H1 (cell line): ENCODE measurements at places on chromosomes 6 and 20.

GRCh38 chr6:25405442-25405841 is 126.3 kb downstream of the CARMIL1 start:
- H3K27me3 ChIP-seq, result no peaks in the 10 kb centered on the region
- no peaks in the 10 kb centered on the region for H3K36me3 ChIP-seq
- H3K27ac ChIP-seq, result no peak overlapping the region
- no peak for DNase-seq

GRCh38 chr20:62861726-62862336 is at the start of gene TCFL5:
Gene TCFL5 (minus strand): TSS chr20:62861822. CDS start chr20:62861670, 152 bp downstream.
- peak within 1 kb of the TSS; percentile 57; the same call in 1 of the 2 replicates for H3K27ac ChIP-seq
- peaks cover 7% of the 10 kb centered on the region; the same call in 1 of the 2 replicates for H3K27me3 ChIP-seq
- H3K36me3 ChIP-seq, result peaks cover 4% of the 10 kb centered on the region; the same call in 1 of the 2 replicates
- H3K4me1 ChIP-seq, result peaks cover 15% of the 10 kb centered on the region
- H3K4me3 ChIP-seq, result peak within 1 kb of the TSS; percentile 59

GRCh38 chr20:46071573-46071972 is 18.2 kb downstream of the NCOA5 start:
- H3K4me3 ChIP-seq, result no peak overlapping the region
- peaks cover 3% of the 10 kb centered on the region; the same call in 1 of the 2 replicates for H3K36me3 ChIP-seq
- peaks cover 7% of the 10 kb centered on the region; the same call in 1 of the 2 replicates for H3K4me1 ChIP-seq

DNA sequence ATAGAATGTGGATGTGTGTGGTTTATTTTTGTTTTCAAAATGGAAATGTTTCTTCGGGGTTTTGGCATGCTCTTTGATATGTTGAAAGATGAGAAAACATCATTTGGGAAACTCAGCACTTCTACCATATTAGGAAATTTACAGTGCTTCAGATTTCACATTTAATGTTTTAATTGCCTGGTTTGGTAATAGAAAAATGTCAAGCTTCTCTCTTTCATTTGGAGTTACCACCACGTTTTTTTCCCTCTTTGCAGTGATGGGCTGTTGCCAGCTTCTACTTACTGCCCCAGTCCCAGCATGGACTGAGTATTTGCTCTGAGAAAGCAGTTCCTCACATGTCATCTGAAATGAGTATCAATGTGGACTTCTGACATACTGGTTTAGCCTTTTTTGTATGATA is 267.7 kb downstream of the PRL start:
- H3K4me3 ChIP-seq, result no peak overlapping the region
- H3K36me3 ChIP-seq, result peaks cover 5% of the 10 kb centered on the region; the same call in 1 of the 2 replicates
- H3K27ac ChIP-seq, result no peak overlapping the region

DNA sequence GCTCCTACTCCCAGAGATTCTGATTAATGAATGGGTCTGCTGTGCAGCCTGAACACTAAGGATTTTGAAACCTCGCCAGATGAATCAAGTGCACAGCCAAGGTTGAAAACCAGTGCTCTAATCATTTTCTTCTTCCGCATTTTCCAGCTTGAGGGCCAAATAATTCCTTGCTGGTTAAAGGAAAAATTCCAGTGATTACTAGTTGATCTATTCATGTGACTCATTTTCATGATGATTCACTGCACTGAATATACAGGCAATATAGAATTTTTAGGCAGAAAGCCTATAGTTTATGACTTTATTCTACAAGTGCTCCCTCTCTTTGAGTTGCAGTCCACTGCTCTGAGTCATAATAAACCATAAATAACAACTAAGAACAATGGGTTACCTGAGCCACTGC is 80.6 kb upstream of the PROKR2 start:
- DNase-seq, result no peak
- no peak overlapping the region for H3K4me3 ChIP-seq
- H3K27ac ChIP-seq, result no peak overlapping the region

- peak; percentile 84 for DNase-seq
- no peak overlapping the region for H3K27ac ChIP-seq
- peaks cover 6% of the 10 kb centered on the region; the same call in 1 of the 2 replicates for H3K4me1 ChIP-seq
- peak overlapping the region; percentile 47 for H3K4me3 ChIP-seq
Measured at GRCh38 chr6:99588618-99589289, 17.9 kb upstream of the PRDM13 start.

DNA sequence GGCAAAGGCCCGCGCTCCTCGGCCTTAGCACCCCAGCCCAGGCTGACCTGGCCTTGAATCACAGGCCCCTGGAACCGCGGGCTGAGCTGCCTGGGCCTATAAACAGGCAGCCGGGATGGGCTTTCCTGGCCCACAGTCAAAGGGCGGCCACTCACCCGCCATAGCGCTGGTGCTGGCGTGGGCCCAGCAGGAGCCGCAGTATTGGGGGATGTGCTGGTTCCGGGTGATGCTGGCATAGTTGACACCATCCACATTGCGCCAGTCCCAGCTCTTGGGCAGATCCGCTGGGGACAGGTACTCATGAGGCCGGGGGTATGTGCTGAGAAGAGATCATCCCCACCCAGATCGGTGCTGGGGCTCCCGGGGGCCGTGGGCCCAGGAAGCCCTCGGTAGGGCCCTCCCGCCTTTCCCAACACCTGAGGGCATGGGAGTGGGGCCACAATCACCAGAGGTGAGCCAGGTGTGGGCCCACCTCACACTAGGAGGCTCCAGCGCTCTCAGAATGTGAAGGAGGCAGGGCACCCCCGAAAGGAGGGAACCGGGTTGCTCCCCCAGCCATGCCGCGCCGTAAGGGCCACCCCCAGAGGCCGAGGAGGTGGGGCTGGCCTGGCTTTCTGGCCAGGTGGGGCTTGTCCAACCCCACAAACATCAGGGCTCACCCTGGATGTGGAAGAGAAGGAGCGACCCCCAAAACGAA is 739 bp downstream of the CTSZ start:
- peak overlapping the region; percentile 51 for H3K4me3 ChIP-seq
- H3K27ac ChIP-seq, result no peak overlapping the region; the same call in 1 of the 2 replicates
- no peaks in the 10 kb centered on the region for H3K36me3 ChIP-seq
- H3K27me3 ChIP-seq, result peaks cover 7% of the 10 kb centered on the region; the same call in 1 of the 2 replicates

DNA sequence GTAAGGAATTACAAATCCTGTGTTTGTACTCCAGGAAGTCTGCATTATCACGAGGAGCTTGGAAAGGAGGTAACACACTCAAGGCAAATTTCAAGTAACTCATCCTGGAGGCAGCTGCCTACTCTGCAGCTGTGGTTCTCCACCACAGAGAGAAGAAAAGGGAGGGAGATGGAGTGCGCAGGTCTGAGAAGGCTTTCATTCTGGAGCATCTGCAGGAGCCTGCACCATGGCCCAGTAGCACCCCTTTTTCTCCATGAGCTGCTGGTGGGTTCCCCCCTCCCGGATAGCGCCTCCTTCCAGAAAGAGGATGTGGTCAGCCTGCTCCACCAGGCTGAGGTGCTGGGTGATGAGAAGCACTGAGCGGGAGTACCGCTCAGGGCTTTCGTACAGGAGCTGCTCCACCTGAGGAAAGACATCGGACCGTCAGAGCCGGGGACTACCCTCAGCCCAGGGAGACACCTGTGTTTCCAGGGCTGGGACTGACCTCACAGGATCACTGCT is 1.6 kb upstream of the PSMB8 start:
- no peak for DNase-seq
- H3K4me3 ChIP-seq, result no peak overlapping the region
- peaks cover 3% of the 10 kb centered on the region; the same call in 1 of the 2 replicates for H3K4me1 ChIP-seq
- no peaks in the 10 kb centered on the region; the same call in 1 of the 2 replicates for H3K36me3 ChIP-seq
- H3K27ac ChIP-seq, result no peak overlapping the region

- H3K27ac ChIP-seq, result no peak overlapping the region
- H3K4me3 ChIP-seq, result no peak overlapping the region
- DNase-seq, result no peak
Measured at GRCh38 chr6:104603108-104603745, 256.5 kb downstream of the HACE1 start.

GRCh38 chr20:60144974-60145527 is 186.8 kb downstream of the CDH26 start:
- no peaks in the 10 kb centered on the region for H3K36me3 ChIP-seq
- H3K27me3 ChIP-seq, result no peaks in the 10 kb centered on the region
- H3K4me3 ChIP-seq, result no peak overlapping the region
- no peaks in the 10 kb centered on the region for H3K4me1 ChIP-seq
- no peak for DNase-seq
- no peak overlapping the region for H3K27ac ChIP-seq

- H3K27me3 ChIP-seq, result no peaks in the 10 kb centered on the region
- DNase-seq, result no peak
- H3K4me3 ChIP-seq, result no peak overlapping the region
- H3K27ac ChIP-seq, result no peak overlapping the region
Measured at GRCh38 chr6:74646461-74646860, 559.4 kb downstream of the COL12A1 start.

DNA sequence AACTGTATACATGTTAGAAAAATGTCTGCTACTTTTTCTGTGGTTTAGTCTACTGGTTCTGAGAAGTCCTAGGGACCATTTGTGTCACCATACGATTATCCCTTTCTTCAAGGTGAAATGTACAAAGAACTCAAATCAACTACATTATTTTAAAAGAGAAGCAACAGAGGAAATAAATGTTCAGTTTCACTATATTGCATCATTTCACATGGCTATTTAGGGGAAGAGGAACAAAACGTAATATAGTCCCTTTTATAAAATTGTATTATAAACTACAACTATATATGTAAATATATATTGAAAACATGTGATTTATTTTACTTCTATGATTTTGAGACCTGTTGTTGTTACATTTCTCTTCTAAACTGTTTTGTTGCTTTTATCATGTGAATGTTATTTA is 1308.0 kb downstream of the EPHA7 start:
- H3K27ac ChIP-seq, result no peak overlapping the region
- no peaks in the 10 kb centered on the region for H3K27me3 ChIP-seq
- H3K4me3 ChIP-seq, result no peak overlapping the region
- no peak for DNase-seq

DNA sequence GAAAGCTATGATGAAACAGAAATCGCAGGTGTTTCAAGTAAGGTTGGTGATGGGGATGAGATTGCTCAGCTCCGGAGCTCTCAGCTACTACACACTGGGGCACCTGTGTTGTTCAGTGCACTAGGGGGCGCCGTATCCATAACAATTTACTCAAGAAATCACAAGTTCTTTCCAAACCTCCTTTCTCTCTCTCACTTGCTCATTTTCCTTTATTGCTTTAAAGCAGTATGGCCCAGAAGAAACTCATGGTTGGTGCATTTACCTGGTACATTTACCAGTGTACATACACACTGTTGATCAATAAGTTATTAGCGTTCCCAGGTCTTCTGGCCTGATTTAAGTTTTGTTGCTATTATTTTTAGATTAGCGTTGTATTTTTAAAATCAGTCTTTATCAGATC is 235.2 kb upstream of the TAB2 start:
- no peak overlapping the region for H3K27ac ChIP-seq
- H3K4me1 ChIP-seq, result peaks cover 3% of the 10 kb centered on the region; the same call in 1 of the 2 replicates
- H3K4me3 ChIP-seq, result no peak overlapping the region
- peak; percentile 78 for DNase-seq
- H3K27me3 ChIP-seq, result no peaks in the 10 kb centered on the region
- no peaks in the 10 kb centered on the region for H3K36me3 ChIP-seq

DNA sequence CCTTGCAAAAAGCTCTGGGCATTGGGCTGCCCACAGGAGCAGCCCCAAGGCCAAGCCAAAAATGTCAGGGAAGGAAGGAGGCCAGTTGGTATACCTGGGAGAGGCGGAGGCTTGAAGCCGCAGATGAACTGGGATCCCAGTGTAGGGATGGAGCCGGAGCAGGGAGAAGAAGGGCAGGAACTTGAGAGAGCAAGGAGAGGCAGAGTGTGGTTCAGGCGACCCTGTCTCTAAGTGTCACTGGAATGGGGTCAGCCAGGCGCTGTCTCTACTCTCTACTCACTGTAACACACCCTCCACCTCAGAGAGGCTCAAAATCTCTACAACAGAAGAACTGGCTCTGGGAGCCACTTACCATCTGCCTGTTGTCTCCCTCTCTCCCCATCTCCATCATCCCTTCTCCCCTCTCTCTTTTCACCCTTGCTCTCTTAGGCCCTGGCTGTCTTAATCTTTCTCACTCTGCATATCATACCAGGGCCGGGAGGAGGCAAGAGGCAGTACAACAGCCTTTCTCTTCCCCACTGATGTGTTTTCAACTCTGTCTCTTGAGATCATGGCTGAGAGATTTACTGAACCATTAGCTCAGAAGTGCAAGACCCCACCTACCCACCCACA is 93.3 kb downstream of the CRYBG1 start:
- no peaks in the 10 kb centered on the region for H3K36me3 ChIP-seq
- peaks cover 8% of the 10 kb centered on the region; the same call in 1 of the 2 replicates for H3K4me1 ChIP-seq
- H3K4me3 ChIP-seq, result no peak overlapping the region; the same call in 1 of the 2 replicates
- DNase-seq, result peak; percentile 55
- no peak overlapping the region for H3K27ac ChIP-seq

DNA sequence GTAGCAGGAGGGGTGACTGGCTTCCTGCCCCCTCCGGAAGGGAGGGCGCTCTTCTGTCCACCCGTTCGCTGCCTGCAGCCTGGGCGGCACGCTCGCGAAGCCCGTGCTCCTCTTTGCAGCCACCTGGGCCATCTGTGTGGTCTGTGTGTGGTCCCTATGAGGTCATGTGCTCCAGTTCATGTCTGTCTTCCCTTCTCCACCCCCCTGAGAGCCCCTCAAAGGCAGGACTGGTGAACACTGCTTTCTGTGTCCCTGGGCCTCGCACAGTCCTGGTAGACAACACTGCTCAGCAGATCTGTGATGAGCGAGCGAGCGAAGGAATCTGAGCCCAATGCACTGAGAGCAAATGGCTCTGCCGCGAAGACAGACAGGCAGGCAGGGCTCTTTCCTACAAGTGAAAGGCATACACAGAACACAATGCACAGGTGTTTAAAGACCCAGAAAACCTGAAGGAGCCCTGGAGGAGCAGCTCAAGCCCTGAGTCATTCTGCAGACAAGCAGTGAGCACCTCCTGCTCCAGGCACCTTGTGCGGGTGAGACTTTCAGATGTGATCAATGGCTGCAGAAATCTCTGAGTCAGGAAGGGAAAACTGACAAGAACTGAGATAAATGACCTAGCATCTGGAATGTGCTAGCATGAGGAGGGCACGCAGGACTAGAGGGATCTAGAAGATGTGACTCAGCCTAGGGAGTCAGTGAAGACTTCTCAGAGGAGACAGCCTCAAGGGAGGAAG is 27.1 kb downstream of the PPP1R3G start:
- no peak overlapping the region for H3K27ac ChIP-seq
- no peaks in the 10 kb centered on the region for H3K27me3 ChIP-seq
- DNase-seq, result no peak
- H3K4me1 ChIP-seq, result no peaks in the 10 kb centered on the region
- H3K4me3 ChIP-seq, result no peak overlapping the region
- no peaks in the 10 kb centered on the region for H3K36me3 ChIP-seq

- no peak overlapping the region for H3K27ac ChIP-seq
- H3K36me3 ChIP-seq, result no peaks in the 10 kb centered on the region
- no peaks in the 10 kb centered on the region for H3K27me3 ChIP-seq
- DNase-seq, result no peak
Measured at GRCh38 chr20:47492284-47492683, 9.4 kb upstream of the NCOA3 start.

DNA sequence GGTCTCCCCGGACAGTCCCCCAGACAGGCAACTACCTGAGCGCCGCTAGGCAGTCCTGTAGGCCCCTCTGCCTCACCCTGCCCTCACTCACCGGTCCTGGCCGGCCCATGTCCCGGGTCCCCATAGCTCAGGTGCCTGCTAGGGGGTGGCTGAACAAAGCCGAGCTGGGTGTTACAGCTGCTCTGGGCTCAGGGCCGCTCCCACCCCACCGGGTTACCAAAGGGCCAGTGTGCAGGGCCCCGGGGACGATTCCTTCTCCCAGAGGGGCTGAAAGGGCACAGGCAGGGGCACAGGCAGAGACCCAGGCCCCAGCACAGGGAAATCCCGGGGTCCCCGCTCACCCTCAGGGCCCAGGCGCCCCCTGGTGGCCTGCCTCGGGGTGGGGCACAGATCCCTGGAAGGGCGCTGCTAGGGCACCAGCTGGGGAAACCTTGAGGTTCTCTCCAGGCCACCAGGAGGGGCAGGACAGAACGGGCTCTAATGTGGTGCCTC is 118.4 kb downstream of the GRM4 start:
- peak; percentile 97 for DNase-seq
- no peak overlapping the region for H3K4me3 ChIP-seq
- H3K27me3 ChIP-seq, result no peaks in the 10 kb centered on the region
- H3K36me3 ChIP-seq, result no peaks in the 10 kb centered on the region
- no peaks in the 10 kb centered on the region for H3K4me1 ChIP-seq

GRCh38 chr6:97282238-97282725 is 734 bp downstream of the MMS22L start:
- H3K27me3 ChIP-seq, result no peaks in the 10 kb centered on the region
- peak overlapping the region; percentile 94 for H3K4me3 ChIP-seq
